CD4-positive, alpha-beta T cell treated with Interleukin-12 subunit alpha and Interleukin-12 subunit beta, for 1 hour (primary cell): ENCODE measurements at places on chromosomes 4 and X.

- no peak for DNase-seq
These were observed 394.6 kb downstream of the SPOCK3 start for GRCh38 chr4:166839615-166840251.

- DNase-seq: no peak
These were observed 41.5 kb upstream of the FHDC1 start for GRCh38 chr4:152894673-152895072.

GRCh38 chr4:169342906-169343564 lies 72.3 kb upstream of the SH3RF1 start:
- no peak for DNase-seq

DNA sequence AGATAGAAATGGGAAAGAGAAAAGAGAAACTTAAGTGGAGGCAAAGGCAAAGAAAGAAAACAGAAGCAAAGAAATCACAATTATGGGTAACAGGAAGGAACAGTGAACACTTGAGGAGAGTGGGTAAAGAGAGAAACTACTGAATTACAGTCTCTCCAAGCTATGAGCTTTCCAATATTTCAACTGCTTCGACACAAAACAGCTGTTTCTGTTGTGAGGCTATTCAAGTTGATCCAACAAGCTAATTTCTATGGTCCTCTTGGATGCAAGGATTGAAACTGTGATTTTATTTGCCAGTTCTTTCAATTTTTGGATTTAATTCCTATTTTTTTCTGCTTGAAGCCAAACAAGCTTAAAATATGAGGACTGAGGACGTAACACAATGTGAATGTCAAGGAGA lies 80.5 kb upstream of the ADGRA3 start:
- DNase-seq: no peak

- no peak for DNase-seq
These were observed 72.7 kb upstream of the STS start for GRCh38 chrX:7074908-7075204.

- DNase-seq: peak; percentile 45
These were observed 2.7 kb downstream of the LEF1 start for GRCh38 chr4:108166038-108166437.

DNA sequence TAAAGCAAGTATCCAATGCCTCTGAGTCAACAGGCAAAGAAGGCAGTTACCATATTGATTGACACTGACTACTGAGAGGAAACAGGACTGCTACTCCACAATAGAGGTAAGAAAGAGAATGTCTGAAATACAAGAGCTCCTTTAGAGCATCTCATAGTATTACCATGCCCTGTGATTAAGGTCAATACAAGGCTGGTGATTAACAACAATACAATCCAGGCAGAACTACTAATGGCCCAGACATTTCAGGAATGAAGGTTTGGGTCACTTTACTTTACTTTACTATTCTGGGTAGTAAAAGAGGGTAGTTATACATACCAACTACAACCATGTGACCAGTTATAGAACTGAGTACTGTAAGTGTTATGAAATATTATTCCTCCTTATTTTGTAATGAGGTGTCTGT lies 44.5 kb downstream of the BRWD3 start:
- DNase-seq: no peak

DNA sequence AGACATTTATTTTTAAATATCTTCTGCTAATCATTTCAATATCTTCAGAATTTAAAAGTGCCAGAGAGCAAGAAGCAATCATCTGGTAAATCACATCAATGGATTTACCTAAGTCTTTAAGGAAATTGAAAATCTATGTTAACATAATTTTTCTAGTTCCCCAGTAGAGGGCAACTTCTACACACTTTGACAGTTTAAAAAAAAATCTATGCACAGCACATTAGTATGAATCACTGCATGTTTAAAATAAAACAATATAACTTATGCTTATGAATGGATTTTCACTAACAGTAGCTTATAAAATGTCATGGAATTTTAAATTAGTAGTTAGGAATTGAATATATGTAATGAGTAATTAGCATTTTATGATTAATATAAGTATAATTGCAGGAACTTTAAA lies 126.5 kb downstream of the REELD1 start:
- DNase-seq: no peak

GRCh38 chr4:144801731-144802130 lies 155.8 kb downstream of the HHIP start:
- no peak for DNase-seq
